ENCODE measurements at places on chromosomes 6 and 20.

DNA sequence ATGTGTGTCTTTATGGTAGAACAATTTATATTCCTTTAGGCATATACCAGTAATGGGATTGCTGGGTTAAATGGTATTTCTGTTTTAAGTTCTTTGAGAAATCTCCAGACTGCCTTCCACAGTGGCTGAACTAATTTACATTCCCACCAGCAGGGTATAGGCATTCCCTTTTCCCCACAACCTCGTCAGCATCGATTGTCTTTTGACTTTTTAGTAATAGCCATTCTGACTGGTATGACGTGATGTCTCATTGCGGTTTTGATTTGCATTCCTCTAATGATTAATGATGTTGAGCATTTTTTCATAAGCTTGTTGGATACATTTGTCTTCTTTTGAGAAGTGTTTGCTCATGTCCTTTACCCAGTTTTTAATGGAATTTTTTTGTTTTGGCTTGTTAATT, 5.3 kb upstream of the TASP1 start:
- no peak for DNase-seq

DNA sequence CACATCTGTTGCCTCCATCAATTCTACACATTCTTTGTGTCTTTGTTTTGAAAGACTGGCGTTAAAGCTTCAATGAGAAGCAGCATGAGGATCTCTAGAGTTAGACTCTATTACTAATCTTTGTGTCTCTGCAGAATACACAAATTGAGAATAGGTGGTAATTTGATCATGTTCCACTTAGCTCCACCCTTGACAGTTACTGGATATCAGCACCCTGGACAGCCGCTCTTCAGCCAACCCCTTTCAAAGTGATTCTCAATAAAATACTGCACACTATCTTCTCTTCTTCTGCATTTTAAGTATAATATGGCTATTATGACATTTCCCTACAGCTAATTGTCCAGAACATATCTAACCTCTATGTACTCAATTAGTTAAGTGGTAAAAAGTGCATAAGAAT, 54.3 kb upstream of the CNR1 start:
- peak; percentile 49 for DNase-seq

- no peak for DNase-seq
Measured at GRCh38 chr6:143882401-143882930, 18.2 kb downstream of the ZC2HC1B start.

DNA sequence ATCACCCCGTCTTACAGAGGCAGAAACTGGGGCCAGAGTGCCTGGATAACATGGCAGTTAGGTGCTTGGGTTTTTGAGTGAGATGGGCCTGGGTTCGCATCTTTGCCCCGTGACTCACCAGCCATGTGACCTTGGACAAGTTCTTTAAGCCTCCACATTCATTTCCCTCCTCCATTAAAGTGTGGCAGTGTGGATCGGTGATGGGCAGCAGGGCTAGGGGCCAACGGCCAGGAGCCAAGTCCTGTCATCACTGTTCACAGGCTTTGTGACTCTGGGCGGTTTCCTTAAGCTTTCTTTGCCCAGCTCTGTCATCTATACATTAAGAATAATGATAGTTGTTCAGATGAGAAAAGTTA, 85.5 kb upstream of the PMEPA1 start:
- no peak for DNase-seq

DNA sequence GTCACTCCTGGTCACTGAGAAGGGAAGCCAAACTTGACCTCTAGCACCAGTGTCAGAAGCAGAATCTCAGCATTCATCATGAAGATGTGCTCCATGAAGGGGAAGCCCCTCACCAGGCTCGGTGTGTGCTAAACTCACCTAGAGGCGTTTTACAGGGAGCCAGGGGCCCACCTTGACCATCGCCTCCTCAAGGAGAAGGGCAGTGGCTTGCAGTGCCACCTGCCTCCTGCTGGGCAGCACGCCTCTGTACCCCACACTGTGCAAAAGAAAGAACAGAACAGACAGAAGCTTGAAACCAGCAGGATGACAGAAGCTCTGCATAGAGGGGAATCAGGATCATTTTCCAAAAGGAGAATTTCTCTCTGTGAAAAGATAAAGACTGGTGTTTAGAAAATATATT, 39.7 kb downstream of the NOX3 start:
- DNase-seq: no peak

- DNase-seq: no peak
Measured at GRCh38 chr6:137806914-137807682, 60.0 kb upstream of the TNFAIP3 start.

GRCh38 chr20:38997622-38998021, 35.5 kb downstream of the DHX35 start:
- no peak for DNase-seq

- DNase-seq: no peak
Measured at GRCh38 chr6:1498491-1499113, 109.2 kb downstream of the FOXF2 start.

- DNase-seq: no peak
Measured at GRCh38 chr6:156174031-156174890, 602.9 kb upstream of the ARID1B start.

DNA sequence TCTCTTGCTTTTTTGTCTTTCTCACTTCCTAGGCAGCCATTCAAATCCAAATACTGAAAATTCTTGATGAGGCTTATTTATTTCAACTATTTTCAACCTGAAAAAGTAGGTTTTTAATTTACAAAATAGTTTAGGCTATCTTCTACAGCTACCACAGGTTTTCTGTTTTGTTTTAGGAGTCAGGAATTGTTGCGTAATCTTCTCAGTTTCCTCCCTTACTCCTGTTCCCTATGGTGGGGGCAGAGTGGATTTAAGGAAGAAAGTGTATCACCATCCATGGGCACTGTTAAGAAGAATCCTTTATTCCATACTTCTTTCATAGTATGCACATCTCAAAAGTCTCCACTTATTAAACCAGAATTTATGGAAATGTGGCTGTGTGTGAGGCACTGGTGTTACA, 182.4 kb downstream of the KHDC1L start:
- DNase-seq: no peak

GRCh38 chr20:1857466-1857865, 37.7 kb upstream of the SIRPA start:
- DNase-seq: no peak

- no peak for DNase-seq
Measured at GRCh38 chr6:119034827-119035458, 43.5 kb downstream of the FAM184A start.

GRCh38 chr6:145882121-145882531, 67.5 kb upstream of the FBXO30 start:
- no peak for DNase-seq

- no peak for DNase-seq
Measured at GRCh38 chr6:17957498-17957897, 29.9 kb downstream of the KIF13A start.

DNA sequence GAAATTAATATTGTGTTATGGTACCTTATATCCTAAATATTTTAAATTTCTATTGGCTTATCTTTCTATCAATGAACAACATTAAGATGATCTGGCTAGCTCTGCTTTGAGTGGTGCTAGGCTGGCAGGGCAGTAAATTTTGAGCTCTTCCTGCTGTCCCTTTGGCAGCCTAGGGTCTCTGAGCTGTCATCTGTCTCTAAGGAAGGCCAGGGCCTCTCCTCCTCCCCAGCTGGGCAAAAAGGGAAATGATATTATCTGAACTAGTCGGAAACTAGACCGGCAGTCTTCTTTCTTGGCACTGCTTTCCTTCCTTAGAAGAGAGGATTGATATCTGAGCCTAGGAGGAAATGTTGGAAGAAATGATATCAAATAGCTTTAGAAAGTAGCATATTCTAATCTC, 176.7 kb upstream of the BTBD3 start:
- no peak for DNase-seq

DNA sequence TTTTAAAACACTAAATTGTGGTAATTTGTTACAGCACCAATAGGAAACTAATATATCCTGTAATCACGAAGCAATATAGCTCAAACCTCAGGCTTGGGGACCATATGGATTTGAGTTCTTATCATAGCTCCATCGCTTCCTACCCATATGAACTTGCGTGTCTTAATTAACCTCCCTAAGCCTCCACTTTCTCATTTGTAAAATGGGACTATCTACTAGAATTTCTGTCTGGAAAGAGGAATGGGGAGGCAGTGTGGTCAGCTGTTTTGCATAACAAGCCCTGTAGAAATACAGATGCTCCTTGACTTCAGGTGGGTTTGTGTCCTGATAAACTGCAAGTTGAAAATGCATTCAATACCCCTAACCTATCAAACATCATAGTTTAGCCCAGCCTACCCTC, 17.1 kb downstream of the HLA-DOB start:
- no peak for DNase-seq

- no peak for DNase-seq
Measured at GRCh38 chr6:42276034-42276890, 58.6 kb upstream of the MRPS10 start.

DNA sequence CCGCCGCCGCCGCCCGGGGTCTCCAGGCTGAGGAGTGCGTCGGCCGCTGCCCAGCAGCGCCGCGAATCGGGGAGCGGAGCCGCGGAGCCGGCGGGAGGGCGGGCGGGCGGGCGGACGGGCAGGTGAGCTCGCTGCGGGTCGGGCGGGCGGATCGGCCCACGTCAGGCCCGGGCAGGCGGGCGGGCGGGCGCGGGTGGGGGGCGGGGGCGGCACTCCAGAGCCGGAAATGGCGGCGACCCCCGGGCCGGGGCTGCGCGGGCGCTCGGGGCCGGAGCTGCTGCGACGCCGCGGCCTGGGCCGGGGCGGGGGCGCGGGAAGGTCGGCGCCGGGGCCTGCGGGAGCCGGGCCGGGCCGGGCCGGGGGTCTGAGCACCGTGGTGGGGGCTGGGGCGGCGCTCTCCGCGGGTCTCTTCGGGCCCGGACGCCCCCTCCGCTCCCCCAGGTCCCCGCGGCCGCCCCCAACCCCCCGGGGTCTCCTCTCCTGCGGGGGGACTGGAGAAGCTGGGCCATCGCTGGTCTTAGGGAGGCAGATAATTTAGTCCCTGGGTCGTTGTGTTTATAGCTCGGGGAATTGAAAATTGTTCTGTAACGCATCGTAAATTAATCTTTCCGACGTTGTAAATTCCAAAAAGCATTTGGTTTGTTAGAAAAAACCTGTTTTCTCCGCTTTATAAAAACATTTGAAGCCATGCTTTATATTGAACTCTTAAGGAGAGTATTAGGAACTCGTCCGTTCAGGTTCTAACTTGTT, 451 bp downstream of the DNAJC5 start:
- DNase-seq: peak; percentile 33

- no peak for DNase-seq
Measured at GRCh38 chr6:170272341-170273065, 18.4 kb downstream of the DLL1 start.

- peak; percentile 71 for DNase-seq
Measured at GRCh38 chr6:31906122-31906521, 4.2 kb upstream of the ZBTB12 start.

DNA sequence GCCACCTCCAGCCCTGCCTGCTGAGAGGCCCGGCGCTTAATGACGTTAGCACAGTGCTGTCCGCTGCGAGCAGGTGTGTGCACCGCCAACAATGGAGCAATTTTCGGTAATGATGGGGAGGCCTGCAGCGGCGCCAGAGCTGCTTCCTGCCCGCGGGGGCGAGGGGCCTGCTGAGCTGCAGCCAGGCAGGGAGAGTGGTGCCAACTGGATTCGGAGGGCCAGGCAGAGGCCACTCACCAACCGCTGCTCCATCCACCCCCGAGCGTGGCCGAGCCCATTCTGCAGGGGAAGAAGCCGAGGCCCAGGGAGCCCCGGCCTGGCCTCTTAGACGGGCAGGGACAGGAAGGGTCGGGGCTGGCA, 9.6 kb downstream of the HRH3 start:
- no peak for DNase-seq

DNA sequence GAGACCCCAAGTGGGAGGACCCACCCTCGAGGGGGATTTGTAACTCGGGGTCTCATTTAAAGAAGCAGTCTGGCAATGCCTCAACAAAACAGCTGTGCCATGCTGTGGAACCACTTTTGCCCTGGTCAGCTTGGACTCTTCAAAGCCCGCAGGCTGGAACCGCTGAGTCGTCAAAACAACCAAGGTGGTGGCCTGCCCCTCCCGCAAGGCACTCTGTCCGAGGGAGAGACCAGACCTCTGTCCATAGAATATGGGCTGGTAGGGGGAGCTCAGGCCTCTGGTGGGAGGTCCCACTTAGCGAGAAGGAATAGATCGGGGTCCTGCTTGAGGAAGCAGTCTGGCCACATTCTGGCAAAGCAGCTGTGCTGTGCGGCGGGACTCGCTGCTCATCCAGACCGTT, 208.1 kb downstream of the BCKDHB start:
- no peak for DNase-seq

DNA sequence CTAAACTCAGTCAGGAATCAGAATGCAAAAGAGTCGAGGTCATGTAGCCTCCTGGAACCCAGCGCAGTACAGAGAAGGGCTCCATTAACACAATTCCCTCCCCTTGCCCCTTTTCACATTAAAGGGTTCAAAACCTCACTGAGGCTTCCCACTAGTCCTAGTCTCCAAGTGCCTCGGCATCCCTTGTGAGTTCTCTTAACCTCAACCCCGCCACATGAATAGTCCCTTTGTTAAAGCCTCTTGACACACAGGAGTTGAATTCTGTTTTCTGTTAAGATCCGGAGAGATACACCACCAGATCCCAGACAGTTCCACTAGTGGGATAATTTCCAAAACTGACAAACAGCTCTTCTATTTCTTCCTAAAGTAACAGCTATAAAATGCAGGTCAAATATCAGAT, 17.8 kb downstream of the PTPRT start:
- no peak for DNase-seq

- DNase-seq: peak; percentile 58
Measured at GRCh38 chr6:139371421-139372203, 2.8 kb downstream of the CITED2 start.

DNA sequence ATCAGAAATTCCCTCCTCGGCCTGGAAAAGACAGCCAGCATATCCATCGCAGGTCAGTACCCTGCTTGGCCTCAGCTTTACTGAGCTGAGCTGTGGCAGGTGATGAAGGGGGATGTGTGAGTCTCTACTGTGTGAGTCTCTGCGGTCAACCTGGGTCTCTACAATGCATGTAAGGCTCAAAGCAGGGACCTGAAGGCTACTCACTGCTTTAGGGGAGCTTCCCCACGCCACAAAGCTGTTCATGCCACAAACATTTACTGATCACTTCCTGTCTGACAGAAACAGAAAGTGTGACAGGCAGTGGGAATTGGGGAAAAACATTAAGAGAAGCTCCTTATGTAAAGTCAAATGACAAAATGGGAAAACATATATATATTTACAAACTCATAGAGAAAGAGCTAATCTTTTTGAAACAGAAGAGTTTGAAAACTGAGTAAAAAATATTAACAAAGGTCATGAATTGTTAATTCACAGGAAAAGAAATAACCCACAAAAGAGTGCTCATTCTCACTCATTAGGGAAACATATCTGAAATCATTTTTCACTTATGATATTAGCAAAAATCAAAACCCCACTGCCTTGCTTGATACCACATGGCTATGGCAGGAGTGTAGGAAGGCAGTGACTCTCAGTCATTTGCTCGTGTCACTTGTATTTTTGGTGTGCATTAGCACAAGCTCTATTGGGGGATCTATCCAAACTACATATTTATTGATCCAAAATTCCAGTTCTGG, 5.8 kb downstream of the BTN3A3 start:
- DNase-seq: no peak

DNA sequence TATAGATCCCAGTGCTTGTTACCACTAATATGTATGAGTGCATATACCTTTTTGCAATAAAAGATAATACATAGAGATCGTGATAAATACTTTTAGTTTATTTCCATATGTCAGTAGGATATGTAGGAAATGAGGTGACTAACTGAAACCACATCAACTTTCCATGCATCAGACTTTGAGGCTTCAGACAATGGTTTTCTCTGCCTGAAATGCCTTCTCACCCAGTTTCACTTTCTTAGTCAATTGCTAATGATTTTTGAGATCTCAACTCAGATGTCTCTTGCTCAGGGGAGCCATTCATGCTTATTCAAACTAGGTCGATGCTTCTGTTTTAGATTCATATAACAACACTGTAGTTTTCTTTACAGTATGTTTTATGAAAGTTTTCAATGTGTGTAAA, 626.6 kb upstream of the ADGRB3 start:
- no peak for DNase-seq
